ENCODE measurements at places on chromosomes 4 and X.

DNA sequence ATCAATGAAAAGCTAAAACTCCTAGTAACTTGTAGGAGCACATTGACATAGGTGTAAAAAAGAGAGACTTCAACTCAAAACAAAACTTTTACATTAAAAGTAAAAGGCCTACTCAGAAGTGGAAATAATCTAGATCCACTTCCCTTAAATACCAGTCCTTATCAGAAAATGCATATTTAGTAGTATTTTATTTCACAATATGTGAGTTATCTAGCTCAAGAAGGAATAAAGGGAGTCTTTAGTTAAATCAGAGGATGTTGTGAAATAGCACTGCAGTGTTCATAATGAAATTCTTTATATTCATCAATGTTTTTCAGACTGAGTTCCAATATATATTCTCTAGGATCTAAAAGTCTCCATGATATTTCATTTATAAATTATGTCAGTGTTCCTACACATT lies 715.0 kb downstream of the GRID2 start:
- DNase-seq = no peak

DNA sequence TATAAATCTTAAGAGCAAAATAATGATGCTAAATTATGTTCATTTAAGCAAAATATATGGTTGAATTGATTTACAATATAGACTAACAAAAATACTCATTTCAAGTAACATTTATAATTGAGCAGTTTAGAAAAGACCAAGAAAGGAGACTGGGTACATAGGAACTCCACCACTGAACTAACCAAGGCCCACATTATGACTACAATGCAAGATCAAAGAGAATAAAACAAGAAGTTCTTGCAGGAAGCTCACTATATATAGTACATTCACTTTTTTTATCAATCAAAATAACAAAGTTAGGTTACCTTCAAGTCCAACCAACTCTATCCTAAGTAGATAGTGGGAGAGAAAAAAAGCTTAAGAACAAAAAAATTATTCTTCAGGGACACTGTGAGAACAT lies 8.0 kb downstream of the CHIC2 start:
- no peak for DNase-seq

- peak; percentile 46 for DNase-seq
Measured at GRCh38 chrX:17374619-17375366, at the start of gene NHS. TSS of gene NHS (plus strand) at chrX:17375200. CDS start at chrX:17375758, 558 bp downstream.

- DNase-seq = no peak
Measured at GRCh38 chr4:3311489-3312171, 18.8 kb downstream of the RGS12 start.

GRCh38 chrX:7941390-7942042 lies 14.3 kb upstream of the PNPLA4 start:
- no peak for DNase-seq

DNA sequence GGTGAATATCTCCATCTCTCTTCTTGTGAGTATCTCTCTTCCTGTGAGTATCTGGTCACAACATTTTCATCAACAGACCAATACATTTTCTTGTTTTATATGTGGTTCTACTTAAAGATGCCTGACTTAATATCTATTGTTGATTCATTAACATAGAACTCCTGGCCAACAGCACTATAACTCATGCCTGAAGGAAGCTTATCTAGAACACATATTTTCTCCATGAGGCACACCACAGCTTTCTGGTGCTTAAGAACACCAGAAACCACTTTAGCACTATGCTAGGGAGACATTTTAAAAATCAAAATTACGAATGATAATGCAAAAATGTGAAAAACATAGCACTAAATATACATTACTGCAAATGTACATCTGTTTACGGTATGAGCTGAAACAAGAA lies 190.4 kb downstream of the GABRB1 start:
- peak; percentile 27 for DNase-seq

- DNase-seq = no peak
Measured at GRCh38 chr4:79178760-79179159, 147.1 kb downstream of the NAA11 start.

DNA sequence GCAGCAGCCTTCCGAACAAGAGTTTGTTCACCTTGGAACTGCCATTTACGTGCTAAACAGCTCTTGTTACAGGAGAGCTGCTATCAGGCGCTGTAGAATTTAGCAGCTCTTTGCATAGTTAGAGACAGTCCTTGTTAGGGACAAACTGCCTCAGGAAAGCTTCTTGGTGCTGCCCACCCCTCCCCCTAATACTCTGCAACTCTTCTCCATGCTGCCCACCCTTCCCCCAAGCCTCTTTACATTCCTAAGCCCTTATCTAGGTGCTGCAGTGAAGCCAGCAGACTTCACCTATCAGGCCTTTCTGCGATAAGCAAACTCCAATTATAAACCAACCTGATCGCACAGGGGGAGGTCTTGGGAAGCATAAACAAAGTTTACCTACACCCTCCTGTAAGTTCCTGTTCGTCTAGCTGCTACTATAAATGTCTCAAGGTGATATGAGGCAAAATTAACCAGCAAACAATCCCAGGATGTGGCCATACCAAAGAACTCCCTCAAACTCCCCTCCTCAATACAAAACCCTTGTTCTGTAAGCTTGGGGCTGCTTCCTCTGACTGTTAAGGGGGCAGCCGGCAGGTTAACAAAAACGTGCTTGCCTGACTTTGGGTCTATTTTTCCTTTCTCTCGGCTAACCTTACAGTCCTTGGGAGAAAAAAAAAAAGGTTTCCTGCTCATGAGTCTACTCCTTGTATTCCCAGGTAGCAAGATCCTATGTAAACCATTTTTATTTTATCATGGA lies 74.0 kb upstream of the GC start:
- no peak for DNase-seq

DNA sequence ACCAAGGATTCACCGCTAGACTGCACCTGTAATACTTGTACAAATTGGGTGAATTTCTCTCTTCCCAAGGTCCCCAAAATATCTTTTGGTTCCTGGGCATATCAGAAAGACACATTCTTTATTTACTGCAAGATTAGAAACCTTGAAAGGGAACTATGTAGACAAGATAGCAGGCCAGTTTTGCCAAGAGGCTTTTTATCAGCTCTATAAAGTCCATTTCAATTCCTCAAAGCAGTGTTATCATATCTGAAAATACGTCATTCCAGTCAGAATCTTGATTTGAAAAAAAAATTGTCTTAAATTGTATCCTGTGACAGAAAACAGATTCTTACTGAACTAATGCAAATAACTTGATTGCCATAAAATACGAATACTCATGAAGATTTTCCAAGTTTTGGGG lies 37.0 kb upstream of the NSG1 start:
- no peak for DNase-seq

DNA sequence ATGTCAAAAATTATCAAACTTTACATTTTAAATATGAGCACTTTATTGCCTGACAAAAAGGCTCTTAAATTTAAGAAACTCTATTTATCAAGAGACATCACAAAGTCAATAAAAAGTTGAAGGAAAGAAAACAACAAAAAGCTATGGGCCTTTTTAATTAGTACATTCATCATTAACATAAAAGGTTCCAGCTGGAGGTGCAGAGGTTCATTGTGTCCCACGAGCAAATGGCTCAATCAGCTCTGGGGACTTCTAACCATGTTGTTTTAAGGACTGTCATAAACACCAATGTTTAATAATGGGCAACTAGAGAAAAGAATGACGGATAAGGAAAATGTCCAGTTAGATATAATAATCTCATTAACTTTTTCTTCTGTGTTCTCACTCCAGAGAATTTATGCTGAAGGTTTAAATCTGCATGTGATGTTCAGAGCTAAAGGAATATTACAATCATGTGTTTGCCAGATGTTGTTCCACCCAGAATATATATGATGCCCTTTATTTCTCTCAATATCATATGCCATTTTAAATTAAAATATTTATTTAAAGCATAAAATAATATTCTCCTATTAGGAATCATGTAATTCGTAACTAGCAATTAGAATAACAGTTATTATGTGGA lies 840.3 kb upstream of the ADGRL3 start:
- no peak for DNase-seq

DNA sequence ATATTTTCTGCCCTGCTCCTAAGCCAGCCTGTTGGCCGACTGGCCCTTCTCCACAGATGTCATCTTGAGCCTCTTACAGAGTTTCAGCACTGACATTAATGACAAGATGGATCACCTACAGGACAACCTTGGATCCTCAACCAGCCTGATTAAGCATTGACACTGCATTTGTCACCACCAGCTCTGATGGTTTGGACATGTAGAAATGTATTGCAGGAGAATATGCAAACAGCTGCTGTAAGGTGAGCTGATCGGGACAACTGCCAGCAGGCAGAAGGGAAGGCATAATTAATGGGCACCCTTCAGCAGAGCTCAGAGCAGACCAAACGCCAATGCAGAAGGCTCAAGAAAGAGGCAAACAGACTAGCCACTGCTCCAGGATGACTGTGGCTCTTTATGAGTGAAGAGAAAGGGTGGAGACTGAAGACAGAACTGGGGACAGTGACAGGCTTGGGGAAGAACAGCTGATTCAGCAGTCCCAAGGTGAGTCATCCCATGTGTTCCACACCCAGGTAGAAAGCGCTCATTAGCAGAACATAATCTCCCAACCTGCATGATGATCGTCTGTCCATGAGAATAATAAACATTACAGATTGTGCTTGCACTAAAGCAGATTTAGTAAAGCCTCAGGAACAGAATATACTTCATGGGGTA lies 6.7 kb downstream of the CORIN start:
- DNase-seq = no peak

GRCh38 chr4:30922625-30923024 lies 202.5 kb downstream of the PCDH7 start:
- no peak for DNase-seq

All from RCC 7860 (cell line).